Naive thymus-derived CD4-positive, alpha-beta T cell (primary cell): ENCODE measurements at places on chromosomes 1 and 21.

- H3K27me3 ChIP-seq = no peaks in the 10 kb centered on the region
- no peak overlapping the region for H3K4me3 ChIP-seq
- no peaks in the 10 kb centered on the region for H3K36me3 ChIP-seq
- peak; percentile 12 for DNase-seq
- H3K4me1 ChIP-seq = peaks cover 7% of the 10 kb centered on the region
These were observed 56.4 kb downstream of the DIP2A start for GRCh38 chr21:46515109-46515508.

DNA sequence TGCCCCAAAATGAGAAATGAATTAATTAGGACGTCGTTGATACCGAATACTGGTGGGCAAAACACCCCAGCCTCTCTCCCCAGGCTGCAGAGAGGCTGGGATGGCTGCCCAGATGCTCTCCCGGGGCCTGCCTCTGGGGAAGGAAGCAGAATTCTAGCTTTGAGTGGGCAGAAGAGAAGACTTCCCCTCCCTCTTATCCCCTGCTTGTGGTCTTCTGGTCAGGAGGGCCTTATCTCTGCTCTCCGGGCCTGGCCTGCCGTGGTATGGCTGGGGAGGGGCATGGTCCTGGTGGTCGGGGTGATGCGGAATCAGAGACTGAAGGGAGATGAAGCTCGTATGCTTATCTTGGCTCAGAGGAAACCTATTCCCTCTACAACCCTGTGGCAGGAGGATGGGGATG, 9.8 kb upstream of the CSF3R start:
- no peaks in the 10 kb centered on the region for H3K27me3 ChIP-seq
- H3K27ac ChIP-seq = no peak overlapping the region
- DNase-seq = no peak
- H3K4me3 ChIP-seq = no peak overlapping the region
- H3K36me3 ChIP-seq = no peaks in the 10 kb centered on the region

DNA sequence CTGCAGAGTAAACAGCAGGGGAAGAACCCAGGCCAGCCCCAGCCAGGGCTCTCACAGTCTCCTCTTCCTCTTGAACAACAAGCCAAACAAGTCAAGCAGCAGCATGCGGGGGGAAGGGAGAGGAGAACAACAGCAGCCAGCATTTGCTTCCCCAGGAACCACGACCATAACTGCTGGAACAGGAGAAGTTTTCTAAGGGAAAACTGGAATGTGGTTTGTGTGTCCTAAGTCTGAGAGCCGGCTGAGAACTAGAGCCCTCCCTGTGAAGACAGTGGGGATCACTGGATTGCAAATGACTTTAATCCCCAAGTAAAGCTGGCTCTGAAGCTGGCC, 48.2 kb downstream of the COQ8A start:
- H3K4me1 ChIP-seq = peaks cover 4% of the 10 kb centered on the region
- H3K27me3 ChIP-seq = no peaks in the 10 kb centered on the region
- no peak for DNase-seq
- H3K27ac ChIP-seq = no peak overlapping the region

- H3K27ac ChIP-seq = no peak overlapping the region
- no peak overlapping the region for H3K4me3 ChIP-seq
- no peaks in the 10 kb centered on the region for H3K4me1 ChIP-seq
- DNase-seq = no peak
- no peaks in the 10 kb centered on the region for H3K36me3 ChIP-seq
These were observed 26.9 kb upstream of the ESRRG start for GRCh38 chr1:216750031-216750627.

DNA sequence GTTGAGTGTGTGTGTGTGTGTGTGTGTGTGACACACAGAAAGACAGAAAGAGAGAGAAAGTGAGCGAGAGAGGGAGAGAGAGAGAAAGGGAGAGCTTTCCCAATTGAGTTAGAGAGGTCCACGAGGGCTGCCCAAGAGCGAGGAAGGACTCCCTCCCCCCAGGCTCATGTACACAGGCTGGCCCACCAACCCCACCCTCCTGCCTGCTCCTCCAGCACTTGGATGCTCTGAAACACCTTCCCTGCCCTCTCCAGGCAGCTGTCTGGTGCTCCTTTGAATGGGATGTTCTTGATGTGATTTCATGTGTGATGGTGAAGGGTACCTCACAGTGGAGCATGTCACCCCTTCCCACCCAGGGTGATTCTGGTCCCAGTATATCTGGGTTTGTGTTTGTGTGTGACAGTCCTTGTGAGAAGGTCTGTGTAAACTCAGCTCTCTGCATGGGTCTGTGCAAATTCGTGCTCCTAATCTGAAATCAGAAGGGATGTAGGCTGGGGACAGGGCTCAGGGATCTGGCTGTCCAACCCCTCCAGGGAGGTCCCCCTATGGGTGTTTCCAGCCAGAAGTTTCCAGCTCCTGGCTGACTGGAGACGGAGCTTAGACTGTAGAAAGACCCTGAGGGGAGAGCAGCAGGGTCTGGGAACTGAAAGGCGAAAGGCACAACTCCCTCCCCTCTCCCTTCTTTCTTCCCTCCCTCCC, 6.8 kb upstream of the PEAR1 start:
- H3K27me3 ChIP-seq = no peaks in the 10 kb centered on the region
- no peak for DNase-seq
- H3K27ac ChIP-seq = no peak overlapping the region
- H3K4me1 ChIP-seq = no peaks in the 10 kb centered on the region

DNA sequence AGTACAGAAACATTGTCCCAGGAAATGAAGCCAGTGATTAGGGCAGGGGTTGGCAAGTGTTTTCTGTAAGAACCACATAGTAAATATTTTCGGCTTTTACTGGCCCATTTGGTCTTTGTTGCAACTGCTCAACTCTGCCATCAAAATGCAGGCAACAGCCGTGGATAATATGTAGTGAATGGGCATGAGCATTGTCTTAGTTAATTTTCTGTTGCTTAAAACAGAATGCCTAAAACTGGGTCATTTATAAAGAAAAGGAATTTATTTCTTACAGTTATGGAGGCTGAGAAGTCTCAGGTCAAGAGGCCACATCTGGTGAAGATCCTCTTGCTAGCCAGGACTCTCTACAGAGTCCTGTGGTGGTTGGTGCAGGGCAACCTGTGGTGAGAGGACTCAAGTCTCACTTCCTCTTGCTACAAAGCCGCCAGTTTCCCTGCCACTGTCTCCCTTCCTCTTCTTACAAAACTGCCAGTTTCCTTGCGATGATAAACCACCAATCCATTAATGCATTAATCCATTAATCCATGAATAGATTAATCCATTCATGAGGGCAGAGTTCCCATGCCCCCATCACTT, 166.4 kb downstream of the PSMG1 start:
- no peak overlapping the region for H3K27ac ChIP-seq
- no peaks in the 10 kb centered on the region for H3K27me3 ChIP-seq
